ENCODE measurements at places on chromosomes 3 and 15.

- H3K4me1 ChIP-seq: peaks cover 5% of the 10 kb centered on the region
- H3K27me3 ChIP-seq: no peaks in the 10 kb centered on the region
- H3K36me3 ChIP-seq: no peaks in the 10 kb centered on the region
- no peak for DNase-seq
- no peak overlapping the region for H3K27ac ChIP-seq
- H3K4me3 ChIP-seq: no peak overlapping the region
These were observed 107.1 kb upstream of the TSC22D2 start for GRCh38 chr3:150300852-150301517.

DNA sequence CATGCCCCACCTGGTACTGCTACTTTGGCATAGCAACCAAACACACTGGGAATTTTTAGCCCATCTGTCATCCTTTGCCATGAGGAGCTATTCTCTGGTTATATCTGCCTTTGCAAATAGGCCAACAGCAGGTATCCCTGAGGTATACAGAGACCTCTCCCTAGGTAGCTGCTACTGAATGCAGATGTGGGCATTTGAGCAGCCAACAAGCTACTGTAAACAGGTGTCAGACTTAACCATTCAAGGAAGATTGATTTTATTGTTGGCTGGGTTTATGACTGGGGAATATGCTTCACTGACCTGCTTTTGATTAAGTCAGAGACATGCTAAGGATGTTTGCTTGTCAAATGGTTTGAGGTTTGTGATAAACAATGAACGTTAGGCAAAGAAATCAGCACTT lies 183.2 kb downstream of the OXSM start:
- 0 out of 2 replicates have a peak, but pooled peaks cover 5% of the 10 kb centered on the region for H3K4me1 ChIP-seq
- no peak for DNase-seq
- no peaks in the 10 kb centered on the region for H3K36me3 ChIP-seq
- no peak overlapping the region for H3K27ac ChIP-seq
- H3K4me3 ChIP-seq: no peak overlapping the region

DNA sequence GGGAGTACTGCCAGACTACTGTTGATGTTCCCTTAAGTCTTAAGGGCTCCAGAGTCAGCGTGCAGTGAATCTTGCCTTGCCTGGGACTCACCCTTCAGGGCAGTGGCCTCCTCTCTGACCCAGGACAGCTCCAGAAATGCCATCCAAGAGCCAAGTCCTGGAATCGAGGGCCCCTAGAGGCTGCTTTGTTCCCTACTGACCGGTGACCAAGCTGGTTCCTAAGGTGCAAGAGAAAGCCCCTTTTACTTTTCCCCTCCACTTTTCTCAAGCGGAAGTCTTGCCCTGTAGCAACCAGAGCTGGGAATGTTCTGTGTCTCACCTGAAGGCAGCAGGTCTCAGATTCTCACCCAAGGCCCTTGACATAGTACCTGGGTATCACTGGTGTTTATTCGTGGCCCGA lies 238.0 kb downstream of the DOCK3 start:
- H3K36me3 ChIP-seq: no peaks in the 10 kb centered on the region
- no peak overlapping the region for H3K4me3 ChIP-seq
- H3K4me1 ChIP-seq: no peaks in the 10 kb centered on the region

GRCh38 chr15:63291507-63291906 lies 14.1 kb downstream of the APH1B start:
- no peaks in the 10 kb centered on the region for H3K27me3 ChIP-seq
- no peak for DNase-seq
- no peaks in the 10 kb centered on the region for H3K4me1 ChIP-seq
- H3K36me3 ChIP-seq: no peaks in the 10 kb centered on the region
- H3K4me3 ChIP-seq: no peak overlapping the region

DNA sequence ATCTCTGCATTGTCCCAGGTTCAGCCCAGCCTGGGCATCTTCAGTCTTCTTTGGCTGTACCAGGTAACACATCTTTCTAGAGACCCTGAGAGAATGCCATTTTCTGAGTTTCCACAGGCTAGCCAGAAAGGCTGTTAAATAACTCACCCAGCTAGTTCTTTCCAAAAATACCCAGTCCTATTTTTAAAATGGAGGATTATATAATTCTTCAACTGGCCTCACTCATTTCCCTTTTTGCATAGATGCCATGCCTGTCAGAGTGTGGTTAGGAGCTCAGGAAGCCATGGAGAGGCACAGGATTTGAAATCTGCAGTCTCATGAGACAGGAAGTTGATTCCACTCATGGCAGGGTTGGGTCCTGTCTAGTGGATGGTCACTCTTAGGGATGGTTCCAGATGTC lies 39.8 kb downstream of the CEMIP start:
- H3K36me3 ChIP-seq: no peaks in the 10 kb centered on the region
- H3K4me3 ChIP-seq: no peak overlapping the region
- no peak for DNase-seq
- no peak overlapping the region for H3K27ac ChIP-seq

- no peak for DNase-seq
- no peaks in the 10 kb centered on the region for H3K36me3 ChIP-seq
- no peak overlapping the region for H3K27ac ChIP-seq
- H3K4me1 ChIP-seq: no peaks in the 10 kb centered on the region
- H3K4me3 ChIP-seq: no peak overlapping the region
These were observed 67.7 kb downstream of the SCAPER start for GRCh38 chr15:76837474-76837873.

DNA sequence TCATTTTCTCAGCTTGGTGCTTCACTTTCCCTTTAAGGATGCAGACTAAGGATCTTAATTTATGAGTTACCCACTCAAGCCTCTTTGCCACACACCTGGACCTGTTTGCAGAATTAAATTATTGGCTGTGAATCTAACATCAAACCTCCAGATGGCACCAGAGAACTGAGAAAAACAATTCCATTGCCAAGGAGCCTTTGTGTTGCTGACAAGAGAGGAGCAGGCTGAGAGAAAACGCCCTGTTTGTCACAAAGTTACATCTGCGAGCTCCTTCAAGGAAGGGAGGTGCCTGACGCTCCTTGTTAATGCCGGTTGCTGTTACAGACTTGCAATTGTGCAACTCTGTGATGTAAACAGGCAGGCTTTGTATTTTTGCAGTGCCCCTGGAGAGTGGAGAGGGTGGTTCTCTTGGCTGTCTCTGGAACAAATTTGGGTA lies 36.3 kb upstream of the TMC3 start:
- no peaks in the 10 kb centered on the region for H3K36me3 ChIP-seq
- H3K27ac ChIP-seq: no peak overlapping the region
- H3K4me1 ChIP-seq: no peaks in the 10 kb centered on the region
- no peaks in the 10 kb centered on the region for H3K27me3 ChIP-seq

- H3K36me3 ChIP-seq: peaks cover 45% of the 10 kb centered on the region
These were observed 6.2 kb upstream of the TMF1 start for GRCh38 chr3:69058180-69058946.

DNA sequence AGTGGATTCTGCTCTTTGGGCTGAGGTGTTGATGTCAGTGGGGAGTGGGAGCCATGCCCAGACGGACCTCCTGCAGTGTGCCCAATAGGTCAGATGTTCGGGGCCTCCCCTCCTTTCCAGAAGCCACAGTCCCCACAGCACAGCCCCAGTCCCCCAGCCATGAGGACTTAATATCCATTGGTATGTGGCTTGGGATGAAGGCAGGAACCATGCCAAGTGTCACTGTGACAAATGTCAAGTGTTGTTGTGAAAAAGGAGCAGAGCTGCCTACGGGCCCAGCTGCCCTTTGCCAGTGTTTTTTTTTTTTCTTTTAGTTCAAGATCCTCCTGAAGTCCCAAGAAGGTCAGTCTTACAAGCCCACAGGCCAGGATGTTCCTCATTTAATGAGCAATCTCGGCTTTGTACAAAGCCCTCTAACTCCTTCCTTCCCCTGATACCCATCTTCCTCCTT lies 12.2 kb downstream of the SEMA3G start:
- H3K27ac ChIP-seq: no peak overlapping the region
- no peak for DNase-seq
- H3K4me1 ChIP-seq: 0 out of 2 replicates have a peak, but pooled peaks cover 2% of the 10 kb centered on the region
- no peaks in the 10 kb centered on the region for H3K27me3 ChIP-seq

GRCh38 chr3:52983336-52983807 lies 62.5 kb downstream of the SFMBT1 start:
- H3K27me3 ChIP-seq: no peaks in the 10 kb centered on the region
- peaks cover 2% of the 10 kb centered on the region for H3K4me1 ChIP-seq
- no peak overlapping the region for H3K27ac ChIP-seq
- DNase-seq: no peak

- no peak overlapping the region for H3K27ac ChIP-seq
- no peaks in the 10 kb centered on the region for H3K4me1 ChIP-seq
- H3K36me3 ChIP-seq: no peaks in the 10 kb centered on the region
- H3K27me3 ChIP-seq: no peaks in the 10 kb centered on the region
- H3K4me3 ChIP-seq: no peak overlapping the region
- DNase-seq: no peak
These were observed 389.9 kb downstream of the SHQ1 start for GRCh38 chr3:72458375-72458774.

DNA sequence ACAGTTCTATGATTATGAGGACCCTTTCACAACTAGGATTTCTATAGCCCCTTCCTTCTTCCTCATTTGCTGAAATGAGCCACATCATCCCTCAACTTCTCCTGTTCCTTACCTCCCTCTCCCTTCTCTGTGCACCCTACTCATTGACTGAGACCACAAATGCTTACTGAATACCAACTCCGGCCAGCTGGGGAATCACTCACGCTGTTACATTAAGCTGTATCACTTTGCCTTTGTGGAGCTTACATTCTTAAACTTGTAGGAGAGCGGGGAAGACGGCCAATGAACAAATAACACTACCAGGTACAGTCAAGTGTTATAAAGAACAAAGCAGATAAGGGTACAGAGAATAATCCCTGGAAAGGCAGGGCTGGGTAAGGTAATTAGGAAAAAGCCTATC lies 5.7 kb downstream of the SUCLG2 start:
- H3K27me3 ChIP-seq: no peaks in the 10 kb centered on the region
- no peaks in the 10 kb centered on the region for H3K36me3 ChIP-seq
- H3K27ac ChIP-seq: no peak overlapping the region
- DNase-seq: no peak
- no peak overlapping the region for H3K4me3 ChIP-seq
- peaks cover under 1% of the 10 kb centered on the region for H3K4me1 ChIP-seq

- no peaks in the 10 kb centered on the region for H3K36me3 ChIP-seq
- no peak overlapping the region for H3K4me3 ChIP-seq
- no peaks in the 10 kb centered on the region for H3K27me3 ChIP-seq
- H3K27ac ChIP-seq: no peak overlapping the region
- DNase-seq: no peak
These were observed 71.5 kb downstream of the SLCO3A1 start for GRCh38 chr15:91924837-91925495.

DNA sequence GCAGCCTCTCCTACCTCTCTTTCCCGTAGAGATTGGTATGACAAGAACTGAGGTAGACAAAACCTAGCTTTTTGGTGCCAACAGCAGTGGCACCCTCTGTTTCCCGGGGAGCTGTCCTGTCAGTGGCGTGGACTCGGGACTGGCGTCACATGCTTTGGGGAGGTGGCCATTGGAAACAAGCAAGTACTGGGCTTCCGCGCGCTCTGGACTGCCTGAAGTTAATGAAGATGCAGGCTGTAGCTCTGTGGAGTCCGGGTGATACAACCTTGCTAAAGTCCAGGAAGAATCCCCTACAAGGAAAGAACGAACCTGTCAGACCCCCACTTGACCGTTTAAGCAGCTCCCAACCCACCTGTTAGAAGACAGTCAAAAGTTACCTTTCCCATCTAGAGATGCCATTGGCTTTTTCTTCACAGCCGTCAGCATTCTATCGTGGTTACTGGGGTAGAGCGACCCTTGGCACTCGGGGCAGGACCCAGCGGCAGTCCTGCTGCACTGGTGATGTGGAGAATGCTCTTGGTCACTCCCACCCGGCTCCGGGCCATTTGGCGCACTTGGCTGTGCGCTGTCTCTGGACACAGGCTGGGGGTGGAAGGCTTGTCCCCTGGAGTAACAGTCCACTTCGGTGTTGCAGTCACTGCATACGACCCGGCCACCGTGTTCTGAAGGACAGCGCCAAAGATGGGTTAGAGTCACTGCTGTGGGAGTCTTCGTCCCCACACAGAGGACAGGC lies 120.5 kb downstream of the LRIG1 start:
- DNase-seq: no peak
- no peak overlapping the region for H3K27ac ChIP-seq
- H3K27me3 ChIP-seq: no peaks in the 10 kb centered on the region
- H3K4me1 ChIP-seq: no peaks in the 10 kb centered on the region
- H3K4me3 ChIP-seq: no peak overlapping the region
- H3K36me3 ChIP-seq: peaks cover 88% of the 10 kb centered on the region

DNA sequence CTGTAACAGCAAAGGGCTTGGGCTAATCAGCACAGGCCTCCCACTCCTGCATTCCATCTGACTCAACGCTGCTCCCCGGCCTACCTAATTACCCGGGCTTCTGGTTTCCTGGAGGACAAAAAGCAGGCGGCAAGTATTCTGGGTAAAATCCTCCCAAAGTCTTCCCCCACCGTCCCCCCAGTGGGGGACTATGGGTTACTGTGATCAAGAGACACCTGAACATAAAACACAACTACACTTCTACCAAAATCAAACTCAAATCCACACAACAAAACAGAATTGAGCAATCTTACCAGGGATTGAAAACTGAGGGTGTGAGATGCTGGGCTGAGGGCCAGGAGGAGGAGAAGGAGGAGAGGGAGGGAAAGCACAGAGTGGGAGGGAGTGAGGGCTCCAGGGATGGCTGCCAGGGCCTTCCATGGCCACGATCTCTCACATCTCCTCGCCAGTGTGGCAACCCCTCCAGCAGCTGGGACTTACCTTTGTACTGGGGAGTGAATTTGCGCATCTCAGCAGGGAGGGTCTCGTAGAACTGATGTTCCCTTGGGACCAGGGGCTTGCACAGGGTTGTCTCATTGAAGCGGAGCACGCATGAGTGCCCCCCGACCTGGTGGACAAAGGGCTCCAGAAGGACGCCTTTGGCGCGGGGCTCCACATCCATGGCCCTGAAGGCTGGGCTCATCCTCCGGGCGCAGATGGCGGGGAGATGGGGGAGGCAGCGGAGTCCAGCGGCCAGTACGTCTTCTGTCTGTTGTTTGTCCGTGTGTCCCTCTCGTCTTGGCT lies 9.1 kb upstream of the NCKIPSD start:
- peak overlapping the region; percentile 20 for H3K4me3 ChIP-seq
- H3K4me1 ChIP-seq: peaks cover 6% of the 10 kb centered on the region
- H3K27ac ChIP-seq: peak overlapping the region; percentile 69

- H3K27me3 ChIP-seq: no peaks in the 10 kb centered on the region
- no peak overlapping the region for H3K27ac ChIP-seq
- H3K36me3 ChIP-seq: no peaks in the 10 kb centered on the region
- no peak overlapping the region for H3K4me3 ChIP-seq
- DNase-seq: no peak
These were observed 427.5 kb downstream of the TUSC7 start for GRCh38 chr3:117137065-117137464.

GRCh38 chr15:98967096-98967495 lies 40.5 kb downstream of the PGPEP1L start:
- no peak overlapping the region for H3K27ac ChIP-seq
- no peaks in the 10 kb centered on the region for H3K4me1 ChIP-seq
- no peaks in the 10 kb centered on the region for H3K27me3 ChIP-seq
- H3K4me3 ChIP-seq: no peak overlapping the region
